Lower leg skin (tissue), 4 donors: ENCODE measurements at places on chromosomes 1 and 21. TPM values are rescaled to one million over a fixed set of nuclear protein-coding genes. Genes with fewer than 3 reads are reported as not detected.

Gene MARCKSL1
- 6.9 TPM for total RNA-seq

- peak; percentile 36 for DNase-seq
These were observed 112.5 kb downstream of the MATN1 start for GRCh38 chr1:30610917-30611316.

Gene SEC22B
- total RNA-seq: 13.0 TPM

DNA sequence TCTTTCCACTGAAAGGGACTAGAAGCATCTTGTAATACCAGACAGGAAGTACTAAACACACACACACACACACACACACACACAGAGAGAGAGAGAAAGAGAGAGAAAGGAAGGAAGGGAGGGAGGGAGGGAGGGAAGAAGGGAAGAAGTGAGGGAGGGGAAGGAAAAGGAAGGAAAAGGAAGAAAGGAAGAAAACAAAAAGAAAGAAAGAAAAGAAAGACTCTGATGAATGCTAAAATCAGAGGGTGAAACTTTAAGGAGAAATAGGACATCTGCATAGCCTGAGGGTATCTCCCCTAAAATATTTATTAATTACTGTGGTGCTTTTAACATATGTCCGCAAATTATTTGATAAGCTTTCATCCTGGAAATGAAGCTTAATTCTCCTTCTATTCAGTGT, 10.6 kb downstream of the TRIT1 start:
- DNase-seq: no peak

DNA sequence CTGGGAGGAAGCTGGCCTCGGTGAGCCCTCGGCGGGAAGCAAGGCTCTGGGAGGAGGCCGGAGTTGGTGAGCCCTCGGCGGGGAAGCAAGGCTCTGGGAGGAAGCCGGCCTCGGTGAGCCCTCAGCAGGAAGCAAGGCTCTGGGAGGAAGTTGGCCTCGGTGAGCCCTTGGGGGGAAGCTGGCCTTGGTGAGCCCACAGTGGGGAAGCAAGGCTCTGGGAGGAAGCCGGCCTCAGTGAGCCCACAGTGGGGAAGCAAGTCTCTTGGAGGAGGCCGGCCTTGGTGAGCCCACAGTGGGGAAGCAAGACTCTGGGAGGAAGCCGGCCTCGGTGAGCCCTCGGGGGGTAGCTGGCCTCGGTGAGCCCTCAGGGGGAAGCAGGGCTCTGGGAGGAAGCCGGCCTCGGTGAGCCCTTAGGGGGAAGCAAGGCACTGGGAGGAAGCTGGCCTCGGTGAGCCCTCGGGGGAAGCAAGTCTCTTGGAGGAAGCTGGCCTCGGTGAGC, 36.0 kb downstream of the KRTAP10-1 start:
- DNase-seq: no peak

Gene SPATA21
- total RNA-seq: not detected

Gene PLEKHA6
- 9.4 TPM for total RNA-seq

GRCh38 chr1:50774759-50775351, 185.2 kb downstream of the FAF1 start:
- DNase-seq: no peak

DNA sequence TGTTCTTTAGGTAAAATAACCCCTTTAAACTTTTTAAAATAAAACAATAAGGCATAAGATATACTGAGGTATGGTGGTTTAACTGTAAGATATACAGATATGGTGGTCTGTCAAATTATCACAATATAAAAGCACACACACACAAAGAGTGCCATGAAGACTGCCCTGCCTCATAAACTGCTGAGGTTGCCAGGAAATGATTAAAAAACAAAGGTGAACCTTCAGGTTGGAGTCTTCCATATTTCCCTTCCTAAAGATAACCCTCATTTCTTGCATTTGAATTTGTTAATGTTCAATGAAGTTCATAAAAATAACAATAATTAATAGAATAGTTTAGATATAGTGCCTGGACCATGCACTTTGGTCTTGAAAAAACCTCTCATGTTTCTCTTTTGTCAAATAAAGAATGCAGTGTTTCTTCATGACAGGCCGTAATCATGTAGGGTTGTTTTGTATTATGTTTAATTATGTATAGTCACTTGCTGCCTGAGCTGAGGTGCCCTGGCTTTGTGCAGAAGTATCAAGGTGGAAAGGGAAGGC, 123.6 kb upstream of the B3GALT2 start:
- no peak for DNase-seq

- no peak for DNase-seq
These were observed 27.4 kb upstream of the PWP2 start for GRCh38 chr21:44079846-44080245.

Gene CACHD1
- 17.1 TPM for total RNA-seq

Gene TUT4
- 94.0 TPM for total RNA-seq

DNA sequence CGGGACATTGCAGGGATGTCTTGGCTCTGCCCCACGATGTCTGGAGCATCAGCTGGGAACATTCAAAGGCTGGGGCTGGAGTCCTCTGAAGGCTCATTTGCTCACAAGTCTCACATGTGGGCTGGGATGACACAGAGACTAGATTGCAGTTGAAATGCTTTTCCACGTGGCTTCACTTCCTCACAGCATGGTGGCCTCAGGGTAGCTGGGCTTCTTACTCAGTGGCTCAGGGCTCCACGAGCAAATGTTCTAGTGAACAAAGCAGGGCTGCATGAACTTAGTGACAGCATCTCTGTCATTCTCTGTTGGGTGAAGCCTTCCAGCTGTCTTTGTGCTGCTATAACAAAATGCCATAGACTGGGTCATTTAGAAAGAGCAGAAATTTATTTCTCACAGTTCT, 247.0 kb upstream of the POU3F1 start:
- no peak for DNase-seq

Gene GJB5
- total RNA-seq: 154 TPM

GRCh38 chr1:201599548-201599947, 60.6 kb downstream of the NAV1 start:
- DNase-seq: no peak

DNA sequence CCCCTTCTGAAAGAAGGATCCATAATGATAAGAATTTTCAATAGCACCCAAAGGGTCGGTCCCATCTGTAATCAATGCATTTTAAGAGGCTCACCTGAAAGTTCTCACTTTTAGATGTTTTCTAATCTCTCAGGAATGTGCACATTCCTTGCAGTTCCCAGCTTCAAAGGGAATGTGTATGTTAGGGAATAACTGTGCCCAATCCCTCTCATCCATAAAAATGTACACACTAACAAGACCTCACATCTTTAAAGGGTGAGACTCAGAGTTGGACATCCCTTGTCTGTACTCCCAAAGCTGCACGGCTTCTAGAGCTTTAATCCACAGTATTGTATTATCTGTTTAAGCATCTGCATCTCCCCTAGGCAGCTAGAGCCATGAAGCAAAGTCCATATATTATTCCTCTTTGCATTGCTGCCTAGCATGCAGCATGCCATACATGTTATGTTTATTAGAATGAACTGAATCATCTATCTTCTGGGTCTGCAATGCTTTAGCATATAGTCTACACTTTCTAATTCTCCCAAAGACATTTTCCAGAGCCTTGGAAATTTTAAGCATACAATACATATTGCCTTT, 9.3 kb upstream of the CCN1 start:
- DNase-seq: no peak

DNA sequence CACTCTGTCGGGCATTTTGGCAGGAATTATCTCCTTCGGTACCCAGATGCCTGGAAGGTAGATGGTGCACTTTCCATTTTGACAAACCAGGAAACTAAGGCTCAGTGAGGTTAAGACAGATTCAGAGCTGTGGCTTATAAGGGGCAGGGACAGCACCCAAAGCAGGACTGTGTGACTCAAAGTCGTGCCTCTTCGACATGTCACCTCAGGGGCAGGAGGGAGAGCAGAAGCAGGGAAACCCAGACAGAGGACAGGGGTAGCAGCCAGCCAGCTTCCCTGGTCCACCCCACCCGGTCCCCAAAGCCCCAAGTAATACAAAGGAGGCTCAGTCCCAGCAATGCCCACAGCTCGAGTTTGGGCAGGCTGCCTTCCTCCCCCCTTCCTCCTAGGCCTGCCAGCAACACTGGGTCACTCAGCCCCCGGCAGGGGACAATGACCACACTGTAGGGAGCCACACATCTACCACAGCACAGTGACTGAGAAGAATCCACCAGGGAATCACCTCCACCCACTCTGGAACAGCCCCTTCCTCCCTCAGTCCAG, 2.5 kb downstream of the RHOC start:
- DNase-seq: no peak

DNA sequence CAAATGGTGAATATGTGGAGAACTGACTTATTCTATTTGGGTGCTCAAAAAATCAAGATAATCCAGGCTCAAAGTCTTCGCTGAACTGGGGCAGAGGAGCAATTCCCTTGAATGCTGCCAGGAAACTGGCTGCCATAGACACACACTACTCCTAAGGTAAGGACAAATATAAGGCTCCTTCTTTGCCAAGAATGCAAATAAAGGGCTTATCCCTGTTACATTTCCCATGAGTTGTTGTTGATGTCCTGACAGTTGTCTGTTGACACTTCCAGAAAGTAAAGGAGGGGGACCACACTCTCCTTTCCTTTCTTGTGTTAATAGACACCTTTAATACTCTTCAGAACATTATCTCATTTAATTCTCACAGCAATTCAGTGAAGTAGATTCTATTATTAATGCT, 212.2 kb upstream of the PTBP2 start:
- no peak for DNase-seq

Gene FLG
- total RNA-seq: 4,094 TPM

GRCh38 chr1:20717452-20718342, at the start of gene KIF17:
Gene KIF17 (minus strand): TSS chr1:20718007. CDS start chr1:20717706, 301 bp downstream.
- peak; percentile 92 for DNase-seq

GRCh38 chr1:55217226-55217986, 2.2 kb upstream of the USP24 start:
- DNase-seq: no peak

Gene TLCD4
- 3.3 TPM for total RNA-seq

Gene RXRG
- total RNA-seq: not detected

GRCh38 chr1:96309783-96310182, 411.8 kb upstream of the PTBP2 start:
- DNase-seq: no peak

Gene KRTAP20-4
- not detected for total RNA-seq

DNA sequence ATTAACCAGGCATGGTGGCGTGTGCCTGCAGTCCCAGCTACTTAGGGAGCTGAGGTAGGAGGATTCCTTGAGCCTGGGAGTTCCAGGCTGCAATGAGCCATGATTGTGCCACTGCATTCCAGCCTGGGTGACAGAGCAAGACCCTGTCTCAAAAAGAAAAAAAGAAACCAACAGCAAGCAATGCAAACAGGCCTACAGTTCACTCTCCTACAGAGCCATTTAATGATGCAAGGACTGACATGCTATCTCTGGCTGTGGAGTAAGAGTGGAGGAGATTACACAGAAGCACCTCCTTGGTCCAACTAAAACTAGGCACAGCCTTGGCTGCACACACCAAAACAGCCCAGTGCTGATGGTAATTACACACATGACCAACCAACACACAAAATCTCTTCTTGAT, 127.5 kb upstream of the SOD1 start:
- DNase-seq: no peak

Gene UQCRH
- total RNA-seq: 223 TPM

Gene AADACL3
- total RNA-seq: 6.4 TPM

DNA sequence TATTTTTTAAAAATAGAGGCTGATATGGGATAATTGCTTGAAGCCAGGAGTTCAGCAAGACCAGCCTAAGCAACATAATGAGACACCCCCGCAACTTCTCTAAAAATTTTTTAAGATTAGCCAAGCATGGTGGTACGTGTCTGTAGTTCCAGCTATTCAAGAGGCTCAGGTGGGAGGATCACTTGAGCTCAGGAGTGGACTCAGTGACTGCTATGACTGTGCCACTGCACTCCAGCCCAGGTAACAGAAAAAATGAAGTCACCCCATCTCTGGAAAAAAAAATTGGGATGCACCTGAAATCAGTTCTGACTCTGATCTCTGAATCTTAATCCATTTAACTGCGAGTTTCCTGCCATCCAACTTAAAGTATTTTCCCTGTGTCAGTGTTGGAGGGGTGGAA, 124.2 kb downstream of the MRPS6 start:
- DNase-seq: no peak

Gene NECTIN4
- 239 TPM for total RNA-seq

GRCh38 chr21:38931291-38931690, 125.6 kb downstream of the ETS2 start:
- no peak for DNase-seq

DNA sequence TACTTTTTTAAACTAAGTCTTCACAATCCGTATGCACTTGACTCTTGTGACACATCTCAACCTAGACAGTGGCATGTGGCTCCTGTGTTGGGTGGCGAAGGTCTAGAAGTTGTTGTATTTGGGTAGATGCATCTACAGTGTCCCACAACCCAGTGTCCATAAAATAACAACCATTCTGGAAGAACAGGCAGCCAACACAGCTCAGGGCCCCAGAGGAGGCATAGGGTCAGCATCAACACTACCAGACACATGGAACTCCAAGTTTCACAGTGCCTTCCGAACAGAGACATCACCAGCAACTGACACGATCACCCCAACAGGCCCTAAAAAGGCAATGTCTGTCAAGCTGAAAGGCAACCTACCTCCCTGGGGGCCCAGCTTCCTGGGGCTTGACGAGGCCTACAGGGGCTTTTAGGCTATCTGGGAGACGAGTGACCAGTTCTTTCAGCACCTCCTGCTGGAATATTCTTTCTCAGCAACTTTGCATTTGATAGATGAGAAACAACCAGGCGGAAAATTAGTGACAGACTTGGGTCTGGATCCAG, 5.6 kb downstream of the SH3BP5L start:
- no peak for DNase-seq

Gene C1QTNF12
- total RNA-seq: not detected

GRCh38 chr21:30829659-30830058, at the start of gene KRTAP7-1:
Gene KRTAP7-1 (minus strand): TSS chr21:30829759. CDS start chr21:30829698, 61 bp downstream.
- no peak for DNase-seq

Gene HOOK1
- 17.7 TPM for total RNA-seq

DNA sequence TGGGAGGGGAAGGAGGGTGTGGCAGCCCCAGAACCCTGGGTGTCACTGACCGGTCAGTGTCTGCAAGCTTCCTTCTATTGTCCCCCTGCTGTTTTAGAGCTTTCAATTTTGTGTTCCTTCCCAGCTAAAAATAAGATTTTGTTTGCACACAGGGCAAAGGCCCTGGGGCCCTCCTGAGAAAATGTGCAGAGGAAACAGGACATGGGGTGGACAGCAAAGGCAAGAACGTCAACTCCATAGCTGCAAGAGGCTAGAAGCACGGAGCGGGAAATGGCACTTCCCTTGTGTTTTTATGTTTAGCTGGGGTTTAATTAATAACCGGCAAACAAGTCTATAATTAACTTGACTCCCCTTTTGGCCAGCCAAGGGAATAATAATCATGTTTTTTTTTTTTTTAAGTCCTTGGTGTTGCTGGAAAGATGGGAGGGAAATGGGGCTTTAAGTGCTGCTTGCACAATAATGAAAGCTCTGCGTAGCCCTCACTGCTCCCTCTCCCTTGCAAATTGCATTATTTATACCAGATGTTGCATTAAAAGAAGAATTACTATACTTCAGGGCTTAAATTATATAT, 261.4 kb upstream of the USP24 start:
- DNase-seq: no peak

Gene RCOR3
- total RNA-seq: 55.0 TPM

DNA sequence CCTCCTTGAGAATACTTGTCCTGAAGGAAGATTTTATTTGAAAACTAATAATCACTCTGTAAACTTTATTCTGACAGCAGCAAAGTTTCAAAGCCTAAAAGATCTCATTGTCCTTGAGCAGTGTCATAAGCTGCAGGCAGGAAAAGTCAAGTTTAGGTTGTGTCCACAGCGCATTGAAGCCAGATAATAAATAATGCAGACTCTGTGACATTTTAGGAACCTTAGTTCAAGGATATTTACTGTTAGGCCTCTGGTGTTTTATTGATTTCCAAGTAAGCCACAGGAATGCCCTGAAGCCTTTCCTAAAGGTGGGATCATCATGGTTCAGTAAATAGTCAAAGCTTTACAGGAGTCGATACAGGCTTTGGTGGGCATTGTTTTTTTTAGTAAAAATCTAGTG, 356.4 kb upstream of the SGIP1 start:
- DNase-seq: no peak

Gene PLPPR4
- 1.6 TPM for total RNA-seq
